ENCODE measurements at places on chromosomes 12 and 14.
A peak's percentile ranks its signal among the peaks of the same experiment; 100 is the strongest.

DNA sequence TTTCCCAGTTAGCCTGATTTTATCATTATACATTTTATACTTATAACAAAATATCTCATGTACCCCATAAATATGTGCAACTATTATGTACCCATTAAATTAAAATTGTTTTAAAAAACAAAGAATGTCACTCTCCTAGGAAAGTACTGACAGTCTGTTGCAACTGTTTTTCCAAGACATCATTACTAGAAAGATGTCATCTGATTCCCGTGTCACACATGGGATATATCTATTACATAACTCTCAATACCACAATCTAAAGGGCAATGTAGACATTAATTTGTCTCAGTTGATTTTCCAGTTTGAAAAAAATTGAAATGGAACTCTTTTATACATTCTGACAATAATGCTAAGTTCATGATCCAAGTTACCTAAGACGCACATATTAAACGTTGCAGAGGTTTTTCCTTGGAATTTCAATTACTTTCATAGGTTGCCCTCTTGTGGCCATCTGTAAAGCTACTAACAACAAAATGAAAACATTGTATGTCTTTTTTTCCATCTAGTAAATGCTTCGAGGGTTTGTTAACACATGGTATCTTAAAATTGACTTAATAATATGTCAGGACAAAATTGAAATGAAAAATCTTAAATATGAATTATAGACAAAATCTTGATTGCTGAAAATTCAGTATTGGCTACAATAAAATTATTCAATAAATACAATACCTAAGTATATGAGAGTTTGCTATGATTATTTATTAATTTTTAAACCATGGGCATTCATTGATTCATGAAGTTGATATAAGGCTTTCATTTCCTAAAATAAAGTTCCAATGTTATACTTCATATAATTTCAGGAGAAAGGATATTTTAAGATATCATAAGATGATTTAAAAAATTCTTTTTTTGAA, 131.6 kb downstream of the PPFIA2 start:
- no peak for DNase-seq

GRCh38 chr14:97798176-97798575, 1001.0 kb downstream of the VRK1 start:
- no peak for DNase-seq

- DNase-seq = no peak
Measured at GRCh38 chr14:103529383-103530365, 678 bp downstream of the TRMT61A start.

DNA sequence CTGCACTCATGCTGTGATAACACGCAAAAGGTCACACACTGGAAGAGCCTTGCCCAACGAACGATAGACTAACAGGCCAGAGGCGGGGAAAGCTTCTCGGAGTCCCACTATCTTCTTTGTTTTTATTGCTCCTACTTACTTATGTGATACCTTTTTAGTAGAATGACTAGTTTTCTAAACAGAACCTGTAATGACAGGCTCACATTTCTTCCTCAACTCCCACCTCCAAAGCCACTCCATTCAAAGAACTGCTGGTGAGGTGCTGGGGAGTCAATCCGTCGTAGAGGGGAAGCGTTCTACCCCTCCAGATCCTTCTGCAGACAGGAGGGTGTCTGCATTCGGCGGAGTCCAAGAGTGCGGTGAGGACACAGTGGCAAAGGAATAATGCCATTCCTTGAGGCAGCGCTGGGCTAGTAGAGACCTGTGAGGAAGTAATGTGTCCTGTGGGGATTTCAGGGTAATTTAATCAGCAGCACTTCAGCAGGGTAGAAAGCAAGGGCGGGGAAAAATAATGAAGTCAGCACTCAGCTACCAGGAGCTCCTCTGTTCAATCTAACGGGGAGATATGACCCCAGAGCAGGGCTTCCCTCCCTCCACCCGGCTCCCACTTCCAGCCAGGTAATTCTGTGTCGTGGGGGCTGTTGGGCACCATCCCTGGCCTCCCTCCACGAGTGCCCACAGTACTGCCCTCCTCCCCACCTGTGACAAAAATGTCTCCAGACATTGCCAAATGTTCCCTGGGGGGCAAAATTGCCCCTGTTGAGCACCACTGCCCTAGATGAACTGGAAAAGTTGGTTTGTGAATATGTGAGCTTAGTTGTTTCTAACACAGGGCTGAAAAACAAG, 25.2 kb downstream of the SPRING1 start:
- no peak for DNase-seq

DNA sequence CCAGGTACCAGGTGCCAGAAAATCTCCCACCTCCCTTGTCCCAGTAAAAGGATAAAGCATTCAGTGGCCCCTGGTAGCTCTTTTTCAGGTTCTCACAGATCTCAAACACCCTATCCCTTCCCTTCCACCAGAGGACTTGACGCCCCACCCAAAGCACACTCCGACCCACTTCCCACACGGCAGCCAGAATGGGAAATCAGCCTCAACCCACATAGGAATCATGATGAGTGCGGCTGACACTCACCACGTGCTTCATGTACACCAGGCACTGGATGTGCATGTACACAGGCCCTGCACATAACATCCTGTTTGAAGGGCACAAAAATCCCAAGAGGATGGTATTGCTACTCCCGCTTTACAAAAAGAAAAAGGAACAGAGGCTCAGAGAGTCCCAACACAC, 71.9 kb downstream of the TBX3 start:
- DNase-seq = no peak

DNA sequence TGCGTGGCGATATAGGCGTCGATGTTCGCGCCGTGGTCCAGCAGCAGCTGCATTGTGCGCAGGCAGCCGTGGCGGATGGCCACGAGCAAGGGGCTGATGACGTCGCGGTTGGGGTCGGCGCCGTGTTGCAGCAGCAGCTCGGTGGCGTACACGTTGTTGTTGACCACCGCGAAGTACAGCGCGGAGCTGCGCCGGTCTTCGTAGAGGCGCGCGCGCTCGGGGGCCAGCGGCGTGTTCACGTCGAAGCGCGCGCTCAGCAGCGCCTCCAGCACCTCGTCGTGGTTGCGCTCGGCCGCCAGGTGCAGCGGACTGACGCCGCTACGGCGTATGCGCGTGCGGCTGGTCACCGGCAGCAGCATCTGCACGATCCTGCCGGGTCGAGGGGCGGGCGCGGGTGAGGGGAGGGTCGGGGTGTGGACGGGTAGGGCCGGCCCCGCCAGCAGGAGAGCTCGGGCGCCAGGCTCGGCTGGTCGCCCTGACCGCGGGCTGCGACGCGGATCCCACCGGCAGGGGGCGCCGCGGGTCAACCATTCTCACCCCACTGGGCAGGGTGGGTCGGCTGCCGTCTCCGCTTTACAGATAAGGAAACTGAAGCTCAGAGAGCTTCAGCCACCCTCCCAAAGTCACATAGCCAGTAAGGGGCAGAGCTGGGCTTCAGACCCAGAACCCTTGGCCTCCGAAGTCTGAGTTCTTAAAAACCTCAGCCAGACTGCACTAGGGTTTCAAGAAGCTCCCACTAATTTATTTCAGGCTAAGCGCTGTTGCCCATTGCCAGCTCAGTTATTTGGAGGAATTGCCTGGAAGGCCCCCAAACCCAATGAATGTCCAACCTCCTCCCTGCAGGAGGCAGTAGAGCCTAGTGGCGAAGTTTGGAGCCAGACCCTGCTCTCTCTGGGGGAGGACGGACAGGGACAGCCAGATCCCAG, 12.4 kb downstream of the FAM181A start:
- DNase-seq = peak; percentile 61

- no peak for DNase-seq
Measured at GRCh38 chr12:79685068-79685467, 5.7 kb downstream of the PAWR start.

GRCh38 chr12:3700861-3701260, 52.0 kb downstream of the CRACR2A start:
- no peak for DNase-seq

GRCh38 chr14:102437997-102438915, 71.3 kb downstream of the ANKRD9 start:
- DNase-seq = peak; percentile 61

DNA sequence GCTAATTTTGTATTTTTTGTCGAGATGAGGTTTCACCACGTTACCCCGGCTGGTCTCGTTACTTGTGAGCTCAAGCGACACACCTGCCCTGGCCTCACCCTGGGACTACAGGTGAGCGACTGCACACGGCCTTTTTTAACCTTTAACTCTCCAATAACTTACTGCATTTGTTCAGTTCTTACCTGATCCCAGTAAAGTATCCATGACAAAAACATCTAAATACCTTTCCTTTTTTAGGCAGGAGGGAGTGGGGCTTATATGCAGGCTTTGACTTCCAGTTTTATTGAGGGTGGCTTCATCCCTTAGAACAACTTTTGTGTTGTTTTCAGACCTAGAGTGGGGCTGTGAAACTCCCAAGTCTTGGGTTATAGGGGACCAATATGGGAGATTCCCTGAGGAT, 68.3 kb downstream of the DENND5B start:
- no peak for DNase-seq

DNA sequence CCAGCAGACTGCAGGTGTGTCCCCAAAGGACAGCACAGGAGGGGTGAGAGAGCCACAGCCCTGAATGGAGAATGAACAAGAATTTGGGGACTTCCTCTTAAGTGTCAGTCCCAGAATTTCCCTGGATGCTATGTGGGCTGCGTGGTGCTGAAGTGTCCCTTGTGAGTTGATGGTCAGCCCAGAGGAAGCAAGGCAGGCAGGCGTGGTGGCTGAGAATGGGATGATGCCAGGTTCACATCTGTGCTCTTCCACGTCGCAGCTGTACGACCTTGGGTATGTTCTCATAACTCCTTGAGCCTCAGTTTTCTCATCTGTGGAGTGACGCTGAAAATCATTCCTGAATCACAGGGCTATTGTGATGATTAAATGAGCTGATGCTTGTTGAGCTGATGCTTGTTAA, 62.1 kb upstream of the GPATCH2L start:
- DNase-seq = no peak

DNA sequence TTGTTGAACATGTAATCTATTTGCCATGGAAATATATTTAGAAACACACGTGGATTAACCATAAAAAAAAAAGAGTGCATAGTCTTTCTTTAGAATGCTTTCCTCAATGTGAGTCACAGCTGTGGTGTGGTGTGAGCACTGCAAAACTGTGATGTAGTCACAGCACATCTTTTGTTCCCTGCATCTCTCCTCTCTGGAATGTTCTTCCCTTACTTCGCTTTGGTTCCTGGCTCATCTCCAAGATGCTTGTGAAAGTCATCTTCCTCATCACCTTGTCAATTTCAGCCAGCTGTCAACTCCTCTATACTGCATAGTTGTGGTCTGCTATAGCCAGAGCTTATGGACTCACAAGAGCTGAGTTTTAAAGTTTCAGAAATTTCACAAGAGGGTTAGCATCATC, 60.2 kb downstream of the STAB2 start:
- DNase-seq = no peak

- no peak for DNase-seq
Measured at GRCh38 chr12:57716305-57716704, 22.2 kb downstream of the AGAP2 start.

GRCh38 chr14:71048393-71048792, 141.1 kb downstream of the PCNX1 start:
- no peak for DNase-seq

DNA sequence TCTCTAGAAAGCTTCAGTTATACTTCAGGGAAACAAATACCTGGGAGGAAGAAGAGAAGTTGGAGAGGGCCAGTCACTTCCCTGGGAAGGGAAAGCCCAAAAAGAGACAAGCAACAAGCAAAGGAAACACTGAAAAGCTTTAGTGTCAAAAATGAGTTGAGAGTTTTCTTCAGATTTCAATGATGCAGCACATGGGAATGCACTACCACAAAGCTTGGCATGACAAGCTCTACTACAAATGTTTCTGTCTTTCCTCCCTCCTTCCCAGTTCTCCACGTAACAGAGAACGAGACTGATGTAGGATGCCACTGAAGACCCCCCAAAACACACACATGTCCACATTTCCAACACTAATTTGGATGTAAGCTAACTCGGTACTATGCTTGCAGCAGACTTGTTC, 26.8 kb upstream of the ADAMTS20 start:
- DNase-seq = no peak

DNA sequence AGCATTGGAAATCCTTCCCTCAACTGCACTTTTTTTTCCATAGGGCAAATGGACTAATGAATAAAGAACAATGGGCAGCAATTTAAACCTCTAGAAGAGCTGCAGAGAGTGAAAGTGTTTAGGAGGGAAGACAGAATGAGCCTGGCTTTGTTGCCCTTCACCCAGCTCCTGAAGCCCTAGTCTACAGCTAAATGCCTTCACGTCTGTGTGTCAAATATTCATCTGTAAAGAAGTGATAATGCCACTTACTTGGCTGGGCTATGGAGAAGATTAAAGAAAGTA, 45.6 kb downstream of the FLRT2 start:
- DNase-seq = no peak

DNA sequence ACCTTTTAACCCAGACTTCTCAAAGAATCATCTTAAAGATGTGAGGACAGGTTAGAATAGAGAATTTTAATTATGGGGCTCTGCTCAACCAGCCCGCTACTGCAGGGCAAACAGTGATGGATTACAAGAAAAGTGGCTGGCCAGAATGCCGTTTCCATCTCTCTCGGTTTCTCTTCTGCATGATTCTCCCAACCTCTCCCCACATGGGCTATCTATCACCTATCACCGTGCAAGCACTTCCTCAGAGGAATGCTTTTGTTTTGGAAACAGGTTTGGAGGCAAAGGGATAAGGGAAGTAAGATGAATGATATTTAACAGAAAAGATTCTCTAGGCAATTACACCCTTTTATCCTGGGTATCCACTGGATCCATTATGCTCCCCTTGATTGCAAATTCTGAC, 37.4 kb upstream of the PHC1 start:
- no peak for DNase-seq

DNA sequence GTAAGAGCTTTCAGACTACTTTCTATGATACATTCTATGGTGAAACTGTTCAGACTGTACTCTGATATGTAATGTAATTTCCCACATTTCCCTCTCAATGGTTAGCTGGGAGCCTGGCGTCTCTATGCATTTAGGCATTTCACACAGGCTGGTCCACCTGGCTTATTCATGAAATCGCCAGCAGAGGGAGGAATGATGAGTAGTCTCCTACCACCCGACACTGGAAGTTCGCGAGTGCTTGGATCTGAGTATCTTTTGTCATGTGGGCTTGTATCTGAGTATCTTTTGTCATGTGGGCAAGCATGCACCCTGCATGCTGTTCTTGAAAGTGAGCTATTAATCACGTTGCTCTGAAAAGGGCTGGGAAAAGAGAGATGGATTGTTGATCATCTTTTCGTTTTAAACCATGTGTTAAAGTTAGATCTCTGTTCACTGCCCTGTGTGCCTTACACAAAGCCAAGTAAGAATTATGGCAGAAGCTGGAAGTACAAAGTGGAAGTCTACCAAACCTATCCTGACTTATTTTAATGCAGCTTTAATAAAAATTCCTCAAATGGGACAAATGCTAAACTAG, 235.0 kb downstream of the ATP23 start:
- DNase-seq = peak; percentile 45

- DNase-seq = no peak
Measured at GRCh38 chr14:79602045-79602444, 609.3 kb downstream of the DIO2 start.

GRCh38 chr12:41380878-41381277, 192.8 kb downstream of the PDZRN4 start:
- no peak for DNase-seq

GRCh38 chr14:55518391-55518790, 61.6 kb upstream of the KTN1 start:
- no peak for DNase-seq

Data from iPS DF 19.7 (cell line).